NCI-H1694 (cell line): ENCODE measurements at places on chromosomes 3 and 15.

- no peak for DNase-seq
Observed at GRCh38 chr3:189629803-189630455, 1.3 kb upstream of the TP63 start.

DNA sequence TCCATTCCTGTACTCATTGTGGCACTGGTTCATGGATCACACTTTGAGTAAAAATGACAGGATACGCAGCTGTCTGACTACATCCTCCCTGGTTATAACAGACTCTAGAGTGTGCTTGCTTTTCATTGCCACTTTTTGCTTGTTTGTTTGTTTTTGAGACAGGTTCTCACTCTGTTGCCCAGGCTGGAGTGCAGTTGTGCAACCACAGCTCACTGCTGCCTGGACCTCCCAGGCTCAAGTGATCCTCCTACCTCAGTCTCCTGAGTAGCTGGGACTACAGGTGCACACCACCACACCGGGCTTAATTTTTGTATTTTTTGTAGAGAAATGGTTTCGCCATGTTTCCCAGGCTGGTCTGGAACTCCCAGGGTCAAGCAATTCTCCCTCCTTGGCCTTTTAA, 89.3 kb upstream of the ROBO2 start:
- no peak for DNase-seq

DNA sequence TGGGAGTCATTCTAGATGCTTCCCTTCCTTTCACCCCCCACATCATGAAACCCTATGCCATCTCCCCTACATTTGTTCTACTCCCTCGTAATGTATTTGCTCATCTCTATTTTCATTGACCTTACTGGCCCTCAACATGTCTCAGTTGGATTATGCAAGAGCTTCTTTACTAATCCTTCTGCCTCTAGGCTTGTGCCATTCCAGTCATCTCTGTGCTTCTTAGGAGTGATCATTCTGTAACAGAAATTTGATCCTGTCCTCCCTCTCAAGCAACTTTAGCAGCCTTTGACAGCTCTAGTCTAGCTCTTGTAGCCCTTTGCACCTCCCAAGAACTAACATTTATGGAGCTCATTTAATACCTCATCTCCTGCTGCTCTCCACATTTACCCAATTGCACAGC, 64.7 kb downstream of the ISL2 start:
- no peak for DNase-seq

GRCh38 chr3:146160321-146160963, 542 bp downstream of the PLOD2 start:
- peak; percentile 64 for DNase-seq

- no peak for DNase-seq
Observed at GRCh38 chr3:183629546-183630301, 5.7 kb upstream of the KLHL24 start.

DNA sequence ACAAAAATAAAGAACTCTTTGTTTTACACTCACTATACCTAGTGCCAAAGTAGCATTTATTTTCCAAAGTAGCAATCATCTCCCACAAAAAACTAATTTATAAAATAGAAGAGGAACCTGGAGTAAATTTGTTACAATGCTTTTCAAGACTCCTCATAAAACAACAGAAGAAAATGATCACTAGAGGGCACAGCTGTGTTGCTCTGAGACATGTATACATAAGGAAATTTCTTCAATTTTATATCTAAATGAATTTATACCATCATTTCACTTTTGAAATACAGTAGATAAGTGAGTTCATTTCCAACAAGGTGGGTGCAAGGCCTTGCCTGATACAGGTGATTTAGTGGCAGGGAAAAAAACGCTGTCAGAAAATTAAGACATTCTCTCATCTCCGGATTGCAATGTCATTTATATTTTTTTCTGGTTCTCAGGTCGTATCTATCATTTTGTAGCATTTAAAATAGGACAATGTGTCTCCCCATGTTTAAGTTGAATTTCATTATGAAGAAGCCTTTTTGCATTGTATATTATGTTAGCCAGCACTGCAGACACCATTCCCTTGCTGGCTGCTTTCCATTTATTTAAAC, 25.3 kb upstream of the ARHGEF26 start:
- no peak for DNase-seq

- no peak for DNase-seq
Observed at GRCh38 chr15:67560320-67560719, 17.8 kb downstream of the MAP2K5 start.

DNA sequence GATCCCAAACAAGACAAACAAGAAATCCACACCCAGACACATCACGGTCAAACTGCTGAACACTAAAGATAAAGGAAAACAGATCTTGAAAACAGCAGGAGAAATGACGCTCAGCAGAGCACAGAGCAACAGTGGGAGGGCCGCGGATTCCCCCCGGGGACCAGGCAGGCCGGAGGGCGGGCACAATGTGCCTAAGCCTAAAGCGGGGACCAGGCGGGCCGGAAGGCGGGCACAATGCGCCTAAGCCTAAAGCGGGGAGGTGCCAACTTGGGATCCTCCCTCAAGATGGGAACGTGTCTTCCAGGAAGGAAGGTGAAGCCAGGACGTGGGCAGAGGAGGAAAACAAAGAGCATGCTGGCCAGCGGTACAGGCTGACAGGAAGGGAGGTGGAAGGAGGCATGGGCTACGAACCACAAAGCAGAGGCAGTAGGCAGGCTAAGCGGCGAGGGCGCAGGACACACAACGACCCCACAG, 31.1 kb downstream of the CYFIP1 start:
- no peak for DNase-seq

DNA sequence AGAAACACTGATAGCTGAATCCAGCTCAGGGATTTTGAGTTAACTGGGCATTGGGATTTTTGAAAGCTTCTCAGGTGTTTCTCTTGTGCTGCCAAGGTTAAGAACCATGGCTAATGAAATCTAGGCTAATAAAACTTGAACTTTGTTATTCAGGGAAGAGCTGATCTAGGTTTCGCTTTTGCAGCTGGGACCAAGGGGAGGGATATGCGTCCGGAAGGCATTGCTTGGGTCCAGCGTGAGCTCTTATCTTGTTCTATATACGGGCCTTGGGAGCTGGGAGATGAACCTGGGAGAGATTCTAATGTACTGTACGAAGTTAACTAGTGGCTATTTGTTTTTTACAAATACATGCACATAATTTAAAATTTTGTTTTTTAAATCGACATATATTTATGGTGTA, 29.8 kb downstream of the ITPR1 start:
- DNase-seq, result no peak

DNA sequence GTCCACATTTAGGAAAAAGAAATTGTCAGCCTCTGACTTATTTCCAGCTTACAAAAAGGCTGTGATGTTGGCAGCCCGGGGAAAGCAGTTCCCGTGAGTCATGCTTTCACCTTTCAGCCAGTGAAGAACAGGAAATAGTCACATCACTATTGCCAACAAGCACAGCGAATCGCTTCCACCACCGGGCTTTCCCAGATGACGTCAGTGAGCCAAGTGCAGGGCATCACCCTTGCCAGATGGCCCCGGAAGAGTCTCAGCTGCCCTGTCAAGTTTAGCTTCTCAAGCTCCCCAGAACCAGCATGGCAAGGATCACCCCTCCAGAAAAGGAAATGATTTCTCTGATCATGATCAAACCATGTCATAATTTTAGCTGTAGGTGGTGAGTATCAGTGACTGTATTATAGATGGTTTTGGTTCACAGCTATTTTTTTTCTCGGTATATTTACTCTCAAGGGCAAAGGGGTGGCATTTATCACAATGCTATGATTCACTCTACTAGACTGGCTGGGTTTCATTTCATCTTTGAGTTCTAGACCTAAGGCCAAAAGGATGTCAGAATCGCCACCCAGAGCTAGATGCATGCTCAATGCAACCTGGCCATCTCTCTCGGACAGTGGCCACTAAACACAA, 32.9 kb downstream of the B3GNT5 start:
- peak; percentile 73 for DNase-seq

DNA sequence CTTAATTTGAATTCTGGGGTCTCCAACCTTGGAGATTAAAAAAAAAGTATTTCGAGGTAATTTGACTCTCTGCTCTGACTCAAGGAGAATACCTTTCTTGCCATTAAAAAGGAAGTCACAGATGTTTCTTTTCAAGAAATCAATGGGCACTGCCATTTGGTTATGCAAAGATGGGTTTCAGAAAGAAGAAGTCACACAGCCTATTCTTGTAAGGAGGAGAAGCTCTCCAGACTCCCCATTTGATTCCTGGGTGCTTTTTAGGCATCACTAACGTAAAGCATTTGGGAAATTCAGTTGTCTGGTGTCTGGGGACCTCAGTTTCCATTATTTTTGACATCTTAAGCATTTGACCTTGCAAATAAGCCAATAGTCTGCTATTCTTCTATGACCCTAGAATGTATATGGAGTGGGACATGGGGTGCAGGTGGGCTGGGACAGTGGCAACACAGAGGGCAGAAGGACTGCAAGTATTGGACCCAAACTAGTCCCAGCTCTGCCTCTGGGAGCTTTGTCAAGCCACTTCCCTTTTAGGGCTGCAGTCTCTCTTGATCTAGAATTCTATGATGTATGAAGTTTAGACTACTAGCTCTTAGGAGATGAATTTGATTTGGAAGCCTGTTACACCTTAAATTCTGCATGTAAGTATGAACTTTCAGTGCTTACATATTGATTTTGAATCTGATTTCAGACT, 27.8 kb downstream of the IL5RA start:
- DNase-seq, result no peak

- no peak for DNase-seq
Observed at GRCh38 chr3:84165328-84165727, 793.5 kb upstream of the CADM2 start.

GRCh38 chr3:138440596-138440995, 6.2 kb downstream of the ESYT3 start:
- DNase-seq, result no peak

DNA sequence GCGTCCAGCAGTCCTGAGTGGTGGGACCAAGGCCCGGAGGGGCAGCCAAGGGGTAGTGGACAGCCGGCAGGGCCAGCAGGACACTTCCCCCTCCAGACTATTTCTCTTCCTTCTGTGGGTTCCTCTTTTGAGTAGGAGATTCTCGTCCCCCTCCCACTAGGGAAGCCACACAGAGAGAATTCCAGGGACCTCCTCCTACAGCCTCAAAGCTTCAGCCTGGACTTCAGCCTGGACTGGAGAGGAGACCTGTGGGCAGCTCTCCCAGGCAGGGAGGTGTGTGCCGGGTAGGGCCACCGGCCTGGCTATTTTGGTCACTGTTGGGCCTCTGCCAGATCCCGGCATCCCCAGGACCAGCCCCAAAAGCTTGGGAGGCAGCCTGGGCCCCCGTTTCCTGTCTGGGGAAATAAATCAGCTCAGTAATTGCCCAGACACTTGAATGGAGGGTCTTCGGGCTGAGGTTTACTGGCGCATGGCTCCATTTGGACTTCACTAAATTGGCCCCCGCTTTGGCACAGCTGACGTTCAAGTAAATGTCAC, 1.3 kb downstream of the SLC6A6 start:
- DNase-seq, result no peak

- no peak for DNase-seq
Observed at GRCh38 chr3:183129243-183129642, 29.9 kb upstream of the MCCC1 start.

- DNase-seq, result peak; percentile 47
Observed at GRCh38 chr3:187740421-187741399, 4.6 kb downstream of the BCL6 start.
